ENCODE measurements at places on chromosomes 4 and X.

GRCh38 chrX:118360429-118361125 lies 14.7 kb downstream of the WDR44 start:
- DNase-seq: no peak

- DNase-seq: no peak
These were observed 112.3 kb downstream of the ANAPC4 start for GRCh38 chr4:25489253-25489797.

- DNase-seq: no peak
These were observed 393.6 kb downstream of the GPAT3 start for GRCh38 chr4:83929550-83929949.

- no peak for DNase-seq
These were observed 32.7 kb upstream of the JADE1 start for GRCh38 chr4:128776794-128777216.

- no peak for DNase-seq
These were observed 272.3 kb upstream of the DIPK2B start for GRCh38 chrX:45472968-45473367.

GRCh38 chr4:6417516-6418050 lies 54.8 kb downstream of the PPP2R2C start:
- no peak for DNase-seq

GRCh38 chr4:94650134-94650495 lies 107.6 kb upstream of the BMPR1B start:
- DNase-seq: no peak

DNA sequence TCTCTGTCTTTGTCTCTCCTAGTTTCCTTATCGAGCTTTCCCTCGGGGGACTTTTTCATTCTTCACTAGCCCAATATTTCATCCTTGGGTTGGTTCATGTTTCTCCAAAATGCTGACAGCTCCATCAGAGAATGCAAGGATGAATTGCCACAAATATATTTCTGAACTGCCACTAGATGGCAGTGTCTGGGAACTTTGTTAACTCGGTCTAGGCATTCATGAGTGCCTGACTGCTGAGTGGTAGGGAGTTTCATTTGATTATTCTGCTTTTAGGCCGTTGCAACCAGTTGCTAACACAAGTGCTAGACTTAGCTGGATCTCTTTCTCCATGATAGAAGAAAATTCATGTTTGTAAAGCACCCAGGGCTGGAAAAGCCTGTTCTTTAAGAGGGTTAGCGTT lies 73.5 kb upstream of the RAP2C start:
- DNase-seq: no peak

- DNase-seq: no peak
These were observed 36.5 kb upstream of the RASL11B start for GRCh38 chr4:52825460-52826090.

Measured in T-helper 1 cell (primary cell).